ENCODE measurements at places on chromosomes 7 and 10.

DNA sequence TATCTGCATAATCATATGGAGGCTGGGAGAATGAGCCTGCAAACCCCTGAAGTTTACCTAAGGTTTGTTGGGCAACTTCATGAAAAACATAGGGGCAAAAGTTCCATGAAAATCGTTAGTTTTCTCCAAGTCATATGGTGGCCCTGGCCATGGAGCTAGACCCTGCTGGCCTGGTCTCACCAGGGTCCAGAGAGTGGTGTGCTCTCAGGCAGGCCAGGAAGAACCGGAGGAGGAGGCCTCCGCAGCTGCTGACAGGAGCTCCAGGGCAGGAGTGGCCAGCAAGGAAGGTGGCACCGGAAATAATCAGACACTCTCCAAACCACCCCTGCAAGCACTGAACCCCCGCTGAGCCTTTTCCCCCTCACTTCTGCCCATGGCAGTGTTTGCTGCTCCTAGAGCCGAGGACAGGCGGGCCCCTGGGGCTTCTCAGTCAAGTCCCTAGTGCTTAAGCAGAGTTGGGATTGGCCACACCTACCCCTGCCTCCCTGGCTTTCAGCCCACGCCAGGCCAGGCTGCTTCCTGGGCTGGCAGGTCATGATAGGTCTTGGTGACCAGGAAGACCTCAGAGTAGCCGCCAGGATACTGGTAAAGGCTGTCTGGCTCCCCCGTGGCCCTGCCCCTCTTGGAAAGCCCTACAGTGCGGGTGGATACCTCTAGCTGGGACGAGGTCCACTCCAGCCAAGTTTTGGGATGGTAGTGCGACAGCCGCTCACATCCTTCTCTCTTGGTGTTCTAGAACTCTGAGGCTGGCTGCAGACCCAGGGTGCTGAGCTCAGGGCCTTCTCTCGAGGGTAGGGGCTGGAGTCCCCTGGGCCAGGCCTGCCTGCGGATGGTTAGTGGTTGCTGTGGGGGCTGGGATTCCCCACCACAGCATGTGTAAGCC lies 242.8 kb downstream of the MGMT start:
- DNase-seq, result no peak

DNA sequence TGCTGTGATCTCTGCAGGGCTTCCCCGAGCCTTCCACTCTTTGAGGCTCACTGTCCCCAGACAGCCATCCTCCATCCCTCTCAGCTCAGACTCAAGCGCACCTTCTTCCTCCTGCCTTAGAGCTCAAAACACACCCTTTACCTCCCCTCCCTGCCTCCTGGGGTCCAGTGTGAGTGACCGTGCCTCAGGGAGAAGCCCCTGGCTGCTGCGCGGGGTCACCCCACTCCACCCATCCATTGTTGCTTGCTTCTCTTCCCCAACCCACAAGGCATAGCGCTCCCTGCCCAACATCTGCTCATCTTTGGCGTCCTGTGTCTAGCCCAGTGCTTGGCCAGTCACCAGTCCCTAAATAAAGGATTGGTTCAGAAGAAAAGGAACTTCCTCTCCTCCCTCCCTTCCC lies 170.3 kb downstream of the TCERG1L start:
- no peak for DNase-seq

- DNase-seq, result peak; percentile 29
Observed at GRCh38 chr10:62870866-62871265, 54.7 kb upstream of the EGR2 start.

- DNase-seq, result no peak
Observed at GRCh38 chr10:93138113-93138870, 64.6 kb downstream of the CYP26A1 start.

DNA sequence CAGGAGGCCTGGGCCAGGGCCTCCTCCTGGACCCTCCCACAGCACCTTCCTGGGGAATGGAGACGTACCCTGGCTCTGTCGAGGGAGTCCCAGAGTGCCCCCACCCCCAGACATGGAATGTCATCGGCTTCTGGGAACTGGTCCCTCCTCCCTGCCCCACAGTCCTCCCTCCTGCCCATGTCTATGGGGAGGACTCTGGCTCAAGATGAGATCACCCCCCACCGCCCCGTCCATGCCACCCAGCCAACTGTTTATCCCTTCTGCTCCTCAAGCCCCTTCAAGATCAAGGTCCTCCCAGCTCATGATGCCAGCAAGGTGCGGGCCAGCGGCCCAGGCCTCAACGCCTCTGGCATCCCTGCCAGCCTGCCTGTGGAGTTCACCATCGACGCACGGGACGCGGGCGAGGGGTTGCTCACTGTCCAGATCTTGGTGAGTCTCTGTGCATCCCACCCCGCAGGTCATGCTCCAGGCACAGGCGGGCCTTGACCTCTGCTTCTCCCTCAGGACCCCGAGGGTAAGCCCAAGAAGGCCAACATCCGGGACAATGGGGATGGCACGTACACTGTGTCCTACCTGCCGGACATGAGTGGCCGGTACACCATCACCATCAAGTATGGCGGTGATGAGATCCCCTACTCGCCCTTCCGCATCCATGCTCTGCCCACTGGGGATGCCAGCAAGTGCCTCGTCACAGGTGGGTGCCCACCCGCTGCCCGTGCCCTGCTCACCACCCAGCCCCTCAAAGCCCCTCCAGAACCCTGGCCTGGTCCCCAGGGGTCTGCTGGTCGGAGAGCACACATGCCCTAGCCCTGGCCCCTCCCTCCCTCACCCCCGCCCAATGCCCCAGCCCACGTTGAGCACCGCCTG lies 14.1 kb upstream of the ATP6V1F start:
- DNase-seq, result no peak

- DNase-seq, result no peak
Observed at GRCh38 chr10:59227136-59227673, 50.8 kb downstream of the PHYHIPL start.

GRCh38 chr7:55965805-55966421 lies 1.5 kb downstream of the NIPSNAP2 start:
- DNase-seq, result no peak

GRCh38 chr7:101733713-101734475 lies 83.5 kb upstream of the CUX1 start:
- DNase-seq, result no peak

DNA sequence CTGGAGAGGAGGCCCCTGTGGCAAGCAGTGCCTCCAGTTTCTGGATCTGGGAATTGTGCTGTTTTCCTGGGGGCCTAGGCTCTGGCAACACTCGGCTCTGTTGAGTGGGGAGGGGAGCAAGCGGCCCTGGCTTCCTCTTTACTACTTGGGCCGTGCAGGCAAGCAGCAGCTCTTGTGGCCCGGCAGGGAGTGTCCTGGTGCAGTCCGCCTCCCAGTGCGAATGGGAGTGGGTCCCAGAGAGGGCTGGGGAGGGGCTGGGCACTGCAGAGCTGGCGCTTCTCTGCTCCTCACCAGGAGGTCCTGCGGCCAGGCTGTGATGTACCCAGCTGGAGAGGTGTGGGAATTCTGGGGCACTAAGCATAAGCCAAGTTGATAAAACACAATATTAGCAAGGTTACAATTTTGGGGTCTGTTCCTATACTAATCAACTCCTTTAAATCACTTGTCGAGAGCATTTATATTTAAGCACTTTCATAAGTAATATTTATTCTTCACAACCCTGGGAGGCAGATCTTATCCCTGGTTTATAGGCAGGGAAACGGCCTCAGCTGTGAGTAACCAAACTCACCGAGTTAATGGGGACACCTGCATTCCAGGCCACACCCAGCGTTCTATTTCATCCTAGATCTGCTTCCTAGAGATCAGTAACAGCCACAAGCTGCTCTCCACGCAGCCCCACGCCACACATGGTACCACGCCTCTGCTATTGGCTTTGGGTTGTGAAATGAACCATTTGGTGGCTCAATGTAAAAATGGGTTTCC lies 183.4 kb upstream of the PLXNA4 start:
- no peak for DNase-seq

- DNase-seq, result no peak
Observed at GRCh38 chr7:140541513-140542227, 62.4 kb upstream of the MKRN1 start.

GRCh38 chr10:80540981-80541750 lies 3.5 kb downstream of the SH2D4B start:
- DNase-seq, result no peak
